Hematopoietic multipotent progenitor cell (in vitro differentiated cells): ENCODE measurements at places on chromosomes 7 and 10.
A peak's percentile ranks its signal among the peaks of the same experiment; 100 is the strongest.

DNA sequence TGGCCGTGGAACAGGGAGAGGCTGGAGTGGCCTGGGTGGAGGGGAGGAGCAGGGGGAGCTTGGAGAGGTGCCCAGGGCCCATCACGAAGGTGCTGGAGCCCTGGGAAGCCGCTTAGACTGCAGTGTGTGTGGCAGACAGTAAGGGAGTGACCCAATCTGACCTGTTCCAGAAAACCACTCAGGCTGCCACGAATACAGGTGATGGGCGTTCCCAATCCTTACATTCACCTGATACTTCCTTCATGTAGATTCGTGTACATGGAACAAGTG, 161.7 kb downstream of the SVIL start:
- DNase-seq, result no peak

- no peak for DNase-seq
These were observed 44.9 kb upstream of the FAM3C start for GRCh38 chr7:121440857-121441503.

DNA sequence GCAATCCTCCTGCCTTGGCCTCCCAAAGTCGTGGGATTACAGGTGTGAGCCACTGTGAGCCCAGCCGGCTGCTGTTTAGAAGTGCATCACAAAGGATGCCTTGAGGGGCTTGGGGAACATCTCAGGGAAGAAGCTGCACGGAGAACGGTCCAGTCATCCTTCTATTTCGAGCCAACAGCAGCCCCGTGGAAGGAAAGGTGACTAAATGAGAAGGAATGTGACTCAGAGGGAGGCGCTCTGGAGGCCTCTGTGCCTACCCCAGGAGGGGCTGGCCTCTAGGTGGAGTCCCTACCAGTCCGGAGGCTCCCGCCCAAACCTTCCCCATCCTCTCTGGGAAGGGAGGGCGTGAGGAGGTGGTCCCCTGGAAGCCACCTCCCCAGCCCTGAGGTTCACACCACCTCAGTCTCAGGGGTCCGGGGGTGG, 76.2 kb downstream of the CTBP2 start:
- DNase-seq, result no peak

- DNase-seq, result no peak
These were observed 251.2 kb downstream of the TNS3 start for GRCh38 chr7:47330561-47331178.

DNA sequence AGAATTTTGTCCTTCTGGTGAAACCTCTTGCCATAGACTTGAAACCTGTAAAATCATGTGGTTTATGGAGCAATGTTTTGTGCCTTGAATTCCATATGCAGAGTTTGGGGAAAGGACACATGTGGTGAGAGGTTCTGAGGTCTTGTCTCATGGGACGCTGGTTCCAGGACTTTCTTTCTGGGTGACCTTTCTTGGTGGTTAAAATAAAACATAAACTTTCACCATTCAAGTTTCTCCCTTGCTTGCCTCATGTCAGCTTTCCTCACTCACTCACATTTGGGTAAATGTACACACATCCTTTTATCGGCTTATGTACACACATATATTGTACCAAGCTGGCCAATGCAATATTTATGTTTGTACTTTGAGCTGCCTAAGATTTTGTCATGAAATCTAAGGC, 144.9 kb upstream of the CELF2 start:
- no peak for DNase-seq

DNA sequence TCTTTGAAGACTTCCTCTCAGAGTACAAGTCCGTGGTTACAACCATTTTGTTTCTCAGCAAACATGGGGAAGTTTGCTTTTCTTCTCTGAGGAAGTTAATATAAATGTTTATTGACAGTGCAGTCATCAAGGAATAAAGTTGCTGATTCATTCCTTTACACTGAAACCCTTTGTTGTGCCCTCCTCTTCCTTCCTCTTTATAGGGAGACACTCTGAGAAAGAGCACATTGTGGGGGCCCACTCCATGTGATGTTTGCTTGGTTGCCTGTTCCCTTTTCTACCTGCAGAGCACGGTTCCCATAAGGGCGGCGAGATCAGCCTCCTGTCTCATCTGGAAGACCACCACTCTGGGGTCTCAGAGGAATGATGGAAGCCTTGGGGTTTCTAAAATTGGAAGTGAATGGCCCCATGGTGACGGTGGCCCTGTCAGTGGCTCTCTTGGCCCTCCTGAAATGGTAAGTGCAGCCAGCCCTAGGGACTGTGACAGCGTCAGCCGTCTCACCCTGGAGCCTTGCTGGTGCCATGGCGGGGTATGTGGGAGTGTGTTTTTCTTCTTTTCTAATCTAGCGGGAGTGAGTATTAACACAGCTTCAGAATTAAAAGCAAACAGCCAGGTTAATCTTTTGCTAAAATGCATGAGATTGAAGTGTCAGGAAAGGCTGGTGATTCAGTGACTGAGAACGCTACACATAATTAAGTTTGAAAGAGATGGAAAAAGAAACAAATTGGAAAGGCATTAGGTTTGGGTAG, at the start of gene TBXAS1:
TSS of gene TBXAS1 (plus strand) at position 240 of the 750 bp plus-strand sequence. CDS start at position 367, 127 bp downstream.
- peak; percentile 96 for DNase-seq

- DNase-seq, result no peak
These were observed 6.2 kb downstream of the TET1 start for GRCh38 chr10:68566351-68566750.

GRCh38 chr7:46908770-46909169, 673.1 kb downstream of the TNS3 start:
- DNase-seq, result no peak

GRCh38 chr10:78828647-78829539, 239.9 kb upstream of the ZMIZ1 start:
- DNase-seq, result no peak

DNA sequence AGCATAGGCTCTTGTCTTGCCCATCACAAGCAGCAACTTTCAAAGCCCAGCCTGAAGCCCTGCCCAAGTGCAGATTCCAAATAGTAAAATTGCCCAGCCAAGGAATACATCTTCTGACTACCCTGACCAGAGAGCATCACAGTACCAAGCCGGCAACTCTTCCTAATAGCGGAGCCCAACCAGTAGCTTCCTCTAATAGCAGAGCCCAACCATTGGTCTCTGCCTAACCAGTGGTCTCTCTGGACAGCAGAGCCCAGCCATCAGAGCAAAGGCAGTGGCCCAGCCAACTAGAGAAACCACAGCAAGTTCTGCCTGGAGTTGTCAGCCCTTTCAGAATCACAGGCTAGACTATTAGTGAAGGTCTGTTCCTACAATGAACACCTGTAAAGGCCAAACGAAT, 285.6 kb downstream of the HGF start:
- DNase-seq, result no peak

DNA sequence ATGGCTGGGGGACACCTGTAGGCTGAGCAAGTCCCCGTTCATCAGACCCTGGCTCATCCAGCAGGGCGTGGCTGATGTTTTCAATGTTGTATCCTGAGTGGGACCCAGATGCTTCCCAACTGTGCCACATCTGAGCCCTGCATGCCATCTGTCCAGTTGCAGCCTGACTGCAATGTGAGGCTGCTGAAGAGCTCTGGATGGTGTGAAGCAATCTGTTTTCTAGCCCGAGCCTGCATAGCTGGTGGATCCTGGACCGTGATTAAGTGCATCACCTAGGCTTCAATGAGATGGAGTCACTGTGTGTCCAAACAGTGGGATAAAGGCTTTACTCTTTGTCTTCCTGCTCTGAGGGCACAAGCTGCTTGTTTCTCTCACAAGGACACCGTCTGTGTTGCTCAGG, 99.8 kb downstream of the TCF7L2 start:
- DNase-seq, result no peak
